ENCODE measurements at places on chromosomes 4 and X. TPM values are rescaled to one million over a fixed set of nuclear protein-coding genes. Genes with fewer than 3 reads are reported as not detected.

- DNase-seq, result no peak
Measured at GRCh38 chr4:52377563-52377962, 281.5 kb downstream of the USP46 start.

DNA sequence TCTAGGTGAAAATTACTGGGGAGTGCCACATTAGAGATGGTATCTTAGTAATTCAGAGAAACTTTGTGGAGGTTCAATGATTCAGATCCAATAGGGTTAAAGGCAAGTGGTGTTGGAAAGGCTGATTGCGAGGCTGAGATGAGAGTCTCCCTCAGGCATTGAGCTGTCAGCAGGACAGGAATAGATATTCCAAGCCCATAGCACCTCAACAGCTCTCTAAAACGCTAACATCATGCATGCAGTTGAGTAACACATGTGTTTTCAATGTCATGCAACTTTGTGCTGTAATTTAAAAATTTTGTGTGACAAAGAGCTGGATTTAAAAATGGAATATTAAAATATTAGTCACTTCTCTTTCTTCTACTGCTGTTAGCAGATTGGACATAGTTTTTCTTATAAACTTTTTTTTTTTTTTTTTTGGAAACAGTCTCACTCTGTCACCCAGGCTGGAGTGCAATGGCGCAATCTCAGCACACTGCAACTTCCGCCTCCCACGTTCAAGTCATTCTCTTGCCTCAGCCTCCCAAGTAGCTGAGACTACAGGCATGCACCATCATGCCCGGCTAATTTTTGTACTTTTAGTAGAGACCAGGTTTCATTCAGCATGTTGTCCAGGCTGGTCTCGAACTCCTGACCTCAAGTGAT lies 173.5 kb upstream of the C1QTNF7 start:
- DNase-seq, result no peak

- no peak for DNase-seq
Measured at GRCh38 chr4:185380320-185380719, 15.4 kb downstream of the LRP2BP start.

- no peak for DNase-seq
Measured at GRCh38 chrX:49230500-49231232, 2.5 kb downstream of the CACNA1F start.

GRCh38 chr4:131347816-131348215 lies 1801.3 kb upstream of the PCDH10 start:
- DNase-seq, result no peak

- DNase-seq, result peak; percentile 78
Measured at GRCh38 chr4:184097241-184097605, 120.5 kb downstream of the ENPP6 start.

DNA sequence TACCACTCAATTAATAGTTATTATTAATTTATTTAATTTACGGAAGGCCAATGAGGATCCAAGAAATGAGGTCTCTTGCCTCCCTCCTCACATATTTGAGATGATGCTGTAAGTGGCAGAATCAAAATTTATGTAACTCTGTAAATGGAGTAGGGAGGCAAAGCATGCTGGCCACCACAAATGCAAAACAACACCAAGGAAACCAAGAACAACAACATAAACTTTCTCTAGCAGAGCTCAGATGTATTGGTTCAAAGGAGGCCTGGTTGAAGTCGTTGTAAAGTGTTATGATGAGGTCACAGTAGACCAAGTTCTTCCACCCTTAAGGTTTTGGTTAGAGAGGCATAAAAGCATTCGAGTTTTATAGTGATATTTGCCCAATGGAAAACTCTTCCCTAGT lies 194.8 kb upstream of the FAT1 start:
- no peak for DNase-seq

DNA sequence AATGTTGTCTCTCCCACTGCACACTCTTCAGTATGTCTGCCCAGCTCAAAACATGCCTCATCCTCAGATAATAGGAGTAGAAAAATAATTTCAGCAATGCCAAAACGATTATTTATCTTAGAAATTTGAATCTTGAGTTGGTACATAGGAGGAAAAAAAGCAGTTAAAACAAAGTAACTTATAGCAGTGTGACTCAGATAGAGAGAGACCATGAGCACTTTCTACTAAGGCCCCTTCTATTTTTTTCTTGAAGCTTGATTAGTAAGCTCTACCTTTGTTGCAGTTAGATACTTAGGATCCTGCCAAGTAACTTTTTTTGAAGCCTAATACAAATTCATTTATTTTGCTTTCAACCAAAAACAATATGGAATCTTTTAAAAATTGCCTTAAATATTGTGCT lies 212.3 kb downstream of the MAD2L1 start:
- no peak for DNase-seq

- peak; percentile 43 for DNase-seq
Measured at GRCh38 chrX:15877380-15877779, 22.8 kb upstream of the AP1S2 start.

DNA sequence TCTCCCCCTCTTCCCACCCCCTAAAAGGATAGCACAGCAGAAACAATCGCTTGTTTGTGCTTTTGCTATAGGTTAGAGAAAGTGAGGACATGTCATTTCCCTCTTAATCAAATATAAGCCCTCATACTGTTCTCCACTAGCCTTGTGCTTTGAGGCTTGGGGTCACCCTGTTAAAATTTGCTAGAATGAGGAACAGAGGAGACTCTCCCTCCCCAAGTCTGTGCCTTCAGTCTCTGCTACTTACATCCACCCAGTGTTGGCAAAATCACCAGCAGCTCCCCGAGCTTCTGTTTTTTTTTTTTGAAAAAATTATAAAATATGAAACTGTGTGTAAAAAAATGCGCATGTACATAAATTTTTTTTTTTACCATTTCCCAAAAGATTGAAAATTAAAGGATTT lies 19.3 kb downstream of the KLF3 start:
- DNase-seq, result no peak

DNA sequence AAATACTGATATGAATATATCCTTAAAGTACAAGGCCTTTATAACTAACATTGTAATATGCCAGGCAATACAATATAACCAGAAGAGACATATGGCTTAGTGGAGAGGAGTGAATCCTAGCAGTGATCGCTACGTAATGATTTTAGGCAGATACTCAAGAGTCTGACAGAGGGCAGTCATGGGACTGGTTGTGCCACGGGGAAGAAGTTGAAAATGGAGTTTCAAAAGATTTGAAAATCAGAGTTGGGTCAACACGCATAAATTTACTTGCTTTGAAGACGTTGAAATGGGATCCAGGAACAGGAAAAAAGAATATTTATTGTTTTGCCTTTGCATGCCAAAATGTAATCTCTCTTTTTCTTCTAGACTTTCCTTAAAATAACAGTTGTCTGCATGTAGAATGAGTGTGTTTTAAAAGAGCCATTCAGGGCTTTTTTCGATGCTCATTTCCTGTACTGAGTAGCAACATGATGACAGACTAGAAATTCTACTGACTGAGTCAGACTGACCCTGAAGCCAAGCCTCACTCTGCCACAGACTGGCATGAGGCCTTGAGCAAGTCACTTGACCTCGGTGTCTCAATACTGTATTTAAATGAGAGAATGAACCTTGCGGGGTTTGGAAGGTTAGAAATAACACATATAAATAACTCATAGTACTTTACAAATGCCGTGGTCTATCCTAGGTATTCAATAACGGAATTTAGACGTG lies 8.1 kb upstream of the SMS start:
- peak; percentile 86 for DNase-seq

DNA sequence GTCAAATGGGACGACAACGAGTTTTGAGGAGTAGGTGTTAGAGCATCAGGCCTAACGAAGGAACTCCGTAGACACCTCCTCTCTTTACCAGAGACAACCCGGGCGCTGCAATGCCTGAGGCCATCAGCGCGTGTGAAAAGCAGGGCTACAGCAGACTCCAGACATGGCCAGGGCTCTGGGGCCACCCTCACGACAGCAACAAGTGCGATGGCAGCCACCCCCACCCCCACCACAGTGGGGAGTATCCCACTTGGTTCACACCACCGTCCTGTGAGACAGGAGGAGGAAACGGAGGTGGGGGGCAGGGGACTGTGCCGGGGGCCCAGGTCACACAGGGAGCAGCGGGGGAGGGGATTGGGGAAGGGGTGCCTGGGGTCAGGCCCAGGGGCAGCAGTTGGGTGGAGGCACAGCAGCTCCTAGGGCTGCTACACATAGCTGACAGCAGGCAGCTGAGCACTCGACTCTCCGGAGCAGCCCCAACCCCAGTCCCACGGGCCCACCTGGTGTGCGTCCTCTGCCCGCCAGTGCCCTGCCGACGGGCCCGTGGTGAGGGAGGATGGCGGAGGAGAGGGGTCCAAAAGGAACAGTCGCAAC lies 8.5 kb downstream of the LRPAP1 start:
- DNase-seq, result no peak

- no peak for DNase-seq
Measured at GRCh38 chrX:3362956-3363355, 16.5 kb upstream of the MXRA5 start.

DNA sequence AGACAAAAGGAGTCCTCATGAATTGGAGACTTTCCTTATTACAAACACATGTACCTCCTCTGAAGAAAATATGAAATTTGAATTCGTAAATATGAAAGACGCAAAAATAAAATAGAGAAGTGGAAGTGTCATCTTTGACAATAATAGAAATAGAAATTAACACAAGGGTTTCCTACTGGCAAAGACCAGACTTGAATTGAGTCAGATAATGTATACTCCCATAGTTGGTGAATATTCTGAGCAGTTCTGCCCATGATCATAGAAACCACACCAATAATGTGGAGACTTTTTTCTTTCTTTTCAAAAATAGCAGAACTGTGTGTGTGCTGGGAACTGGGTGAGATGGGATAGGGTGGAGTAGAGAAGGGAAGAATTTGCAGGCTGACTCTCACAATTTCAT lies 277.7 kb upstream of the TET2 start:
- DNase-seq, result no peak

DNA sequence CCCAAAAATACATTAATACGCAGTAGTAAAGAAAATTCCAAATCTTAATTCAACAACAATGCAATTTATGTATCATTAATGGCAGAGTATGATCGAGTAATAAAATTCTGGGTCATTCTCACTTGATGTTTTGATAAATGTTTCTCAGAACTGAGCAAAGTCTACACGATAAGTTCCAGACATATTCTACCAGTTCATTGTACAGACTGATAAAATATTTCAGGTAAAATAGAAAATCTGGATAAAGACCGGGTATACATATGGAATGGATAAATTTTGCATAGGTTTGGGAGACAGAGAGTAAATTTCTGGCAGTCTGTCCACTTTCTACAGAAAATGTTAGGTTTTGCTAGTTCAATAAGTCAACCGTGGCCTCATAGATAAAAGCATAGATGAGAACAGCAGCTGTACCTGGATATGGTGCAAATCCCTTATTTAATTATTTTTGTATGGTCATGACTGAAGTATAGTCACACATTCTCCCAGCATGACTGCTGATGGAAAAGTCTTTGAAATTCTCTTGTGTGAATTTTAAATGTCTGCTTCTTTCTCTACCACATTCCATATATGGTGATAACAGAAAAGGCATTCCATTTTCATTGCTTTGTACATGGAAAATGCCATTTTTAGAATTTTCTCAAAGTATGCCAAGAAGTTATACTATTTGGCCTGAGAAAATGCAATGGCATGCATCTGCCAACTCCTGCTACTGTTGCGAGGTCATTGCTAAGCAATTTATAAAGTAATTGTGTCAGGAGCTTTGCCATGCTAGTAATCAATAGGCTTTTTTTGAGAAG lies 301.9 kb upstream of the ARSJ start:
- DNase-seq, result peak; percentile 17

GRCh38 chrX:45830343-45830742 lies 629.7 kb upstream of the DIPK2B start:
- DNase-seq, result no peak

- no peak for DNase-seq
Measured at GRCh38 chr4:150297861-150298474, 219.7 kb downstream of the DCLK2 start.

GRCh38 chr4:118587946-118588345 lies 97.2 kb upstream of the METTL14 start:
- no peak for DNase-seq

DNA sequence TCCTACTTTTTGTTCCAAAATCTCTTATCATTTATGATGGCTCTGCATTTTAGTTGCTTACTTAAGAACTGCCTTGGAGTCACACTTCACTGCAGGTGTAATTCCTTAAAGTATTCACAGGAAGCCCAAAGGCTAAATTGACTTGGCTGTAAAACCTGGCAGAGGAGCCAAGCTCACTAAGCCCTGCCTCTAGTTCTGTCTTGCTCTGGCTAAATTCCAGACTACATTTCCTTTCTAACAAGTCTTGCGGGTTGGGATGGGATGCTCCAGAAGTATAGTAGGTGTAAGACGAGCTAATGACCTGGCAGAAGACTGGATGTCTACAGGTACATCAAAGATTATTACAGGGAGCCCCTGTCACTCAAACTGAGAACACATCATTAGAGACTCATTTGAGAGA lies 924.0 kb upstream of the INTU start:
- no peak for DNase-seq

EVC gene
- 4.6 TPM for total RNA-seq

PYURF gene
- total RNA-seq, result 187 TPM

GRIPAP1 gene
- total RNA-seq, result 15.7 TPM

IL13RA2 gene
- total RNA-seq, result 2.4 TPM

PNMA6F gene
- total RNA-seq, result not detected

TCEAL2 gene
- total RNA-seq, result not detected

GPR82 gene
- total RNA-seq, result not detected

MAGEC1 gene
- not detected for total RNA-seq

CFAP47 gene
- total RNA-seq, result not detected

ITM2A gene
- not detected for total RNA-seq

VEGFC gene
- 30.3 TPM for total RNA-seq

PRKX gene
- total RNA-seq, result 28.1 TPM

GABRG1 gene
- total RNA-seq, result not detected

UCHL1 gene
- total RNA-seq, result 296 TPM

XAGE2 gene
- not detected for total RNA-seq
